ENCODE measurements at places on chromosomes 1 and 21. TPM values are rescaled to one million over a fixed set of nuclear protein-coding genes. Genes with fewer than 3 reads are reported as not detected.

- H3K36me3 ChIP-seq, result no peaks in the 10 kb centered on the region
- H3K27me3 ChIP-seq, result no peaks in the 10 kb centered on the region
- no peak overlapping the region for H3K27ac ChIP-seq
- H3K4me1 ChIP-seq, result no peaks in the 10 kb centered on the region
- no peak overlapping the region for H3K4me3 ChIP-seq
These were observed 113.6 kb upstream of the TMPRSS2 start for GRCh38 chr21:41621513-41621912.

DNA sequence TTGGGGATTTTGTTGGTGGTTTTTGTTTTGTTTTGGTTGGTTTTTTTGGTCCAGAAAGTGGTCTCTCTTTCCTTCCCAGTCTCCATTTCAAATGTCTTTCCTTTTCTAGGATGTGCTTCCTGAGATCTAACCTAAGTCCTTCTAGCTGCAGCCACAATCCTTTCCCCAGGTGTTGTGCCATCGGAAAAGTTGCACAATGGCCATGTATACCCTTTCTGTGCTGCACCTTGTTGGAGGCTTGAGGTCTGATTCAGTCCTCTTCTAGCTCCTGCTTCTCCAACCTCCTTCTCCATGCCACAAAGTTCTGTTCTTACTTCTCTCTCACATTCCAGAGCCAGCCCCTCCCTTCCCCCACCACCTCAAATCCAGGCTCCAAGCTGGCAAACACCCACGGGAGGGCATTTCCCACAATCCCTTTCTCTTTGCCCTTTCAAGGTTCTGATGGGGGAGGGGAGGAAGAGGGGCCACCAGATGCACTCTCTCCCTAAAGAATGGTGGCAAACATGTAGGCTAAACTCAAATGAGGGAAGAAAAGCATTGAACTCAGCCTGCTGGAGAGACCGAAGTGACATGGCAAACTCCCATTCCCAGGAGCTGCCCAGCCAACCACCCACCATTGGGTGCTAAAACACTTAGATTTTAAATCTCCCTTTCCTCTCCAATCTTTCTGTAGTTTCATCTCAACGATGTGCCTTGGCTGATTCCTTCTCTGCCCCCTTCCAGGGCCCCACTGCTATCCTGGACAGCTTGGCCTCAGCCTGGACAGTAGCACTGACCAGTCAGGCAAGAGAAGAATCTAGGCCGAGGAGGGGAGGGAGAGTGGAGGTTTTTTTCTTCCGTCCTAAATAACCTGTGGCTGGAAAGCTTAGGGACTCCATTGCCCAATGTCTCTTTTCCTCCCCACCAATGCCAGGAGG is 2.9 kb downstream of the KCNJ10 start:
- H3K36me3 ChIP-seq, result no peaks in the 10 kb centered on the region
- no peak overlapping the region for H3K27ac ChIP-seq
- peaks cover 6% of the 10 kb centered on the region for H3K27me3 ChIP-seq
- DNase-seq, result no peak
- no peaks in the 10 kb centered on the region for H3K4me1 ChIP-seq
- no peak overlapping the region for H3K4me3 ChIP-seq

DNA sequence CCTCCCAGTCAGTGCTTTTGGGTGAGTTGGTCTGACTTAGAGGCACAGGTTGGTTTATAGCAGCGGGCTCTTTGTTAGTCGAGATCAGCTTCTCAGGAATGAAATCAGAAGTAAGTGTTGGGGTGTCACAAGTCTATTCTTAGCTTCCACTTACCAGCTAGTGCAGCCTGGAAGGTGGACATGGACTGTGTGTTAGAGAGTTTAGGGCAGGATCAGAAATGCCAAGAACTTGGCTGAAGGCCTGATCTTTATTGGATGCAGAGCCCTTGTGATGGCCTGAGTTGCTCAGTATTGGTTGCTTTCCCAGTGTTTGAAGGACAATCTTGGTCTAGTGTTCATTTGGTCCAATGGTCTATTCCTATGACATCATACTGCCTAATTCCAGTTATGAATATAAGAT is 377.0 kb upstream of the USP24 start:
- no peak overlapping the region for H3K4me3 ChIP-seq
- no peaks in the 10 kb centered on the region for H3K4me1 ChIP-seq
- no peak overlapping the region for H3K27ac ChIP-seq
- H3K36me3 ChIP-seq, result no peaks in the 10 kb centered on the region
- no peak for DNase-seq

DNA sequence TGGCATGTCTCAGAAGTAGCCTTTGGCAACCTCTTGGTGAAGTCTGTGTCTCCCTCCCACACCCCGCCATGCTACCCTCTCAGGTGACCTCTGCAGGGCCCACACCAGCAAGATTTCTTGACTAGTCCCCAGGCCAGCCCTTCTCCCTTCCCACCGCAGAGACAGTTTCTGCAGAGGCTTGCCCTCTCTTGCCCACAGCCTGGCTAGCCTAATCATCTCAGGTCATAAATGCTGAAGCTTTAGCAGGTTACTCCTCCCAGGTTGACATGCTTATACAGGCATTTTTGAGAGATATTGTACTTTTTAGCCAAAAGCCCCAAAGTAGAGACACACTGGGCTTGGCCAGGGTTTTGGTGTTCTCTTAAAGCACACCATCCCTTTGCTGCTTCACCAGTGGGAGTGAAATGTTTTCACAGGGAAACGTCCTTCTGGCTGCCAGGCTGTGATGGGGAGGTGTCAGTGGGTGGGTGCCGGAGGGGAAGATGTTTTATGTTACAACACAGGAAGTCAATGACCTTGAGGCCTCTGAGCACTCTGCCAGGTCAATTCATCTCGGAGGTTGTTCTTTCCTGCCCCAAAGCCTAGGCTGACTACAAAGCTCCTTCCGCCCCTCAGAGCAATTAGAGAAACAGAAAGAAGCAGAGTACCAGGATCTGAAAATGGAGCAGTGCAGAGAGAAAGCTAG is 58.5 kb downstream of the STYXL2 start:
- H3K4me3 ChIP-seq, result no peak overlapping the region
- H3K27ac ChIP-seq, result no peak overlapping the region
- no peaks in the 10 kb centered on the region for H3K36me3 ChIP-seq
- no peaks in the 10 kb centered on the region for H3K4me1 ChIP-seq
- peak; percentile 13 for DNase-seq

DNA sequence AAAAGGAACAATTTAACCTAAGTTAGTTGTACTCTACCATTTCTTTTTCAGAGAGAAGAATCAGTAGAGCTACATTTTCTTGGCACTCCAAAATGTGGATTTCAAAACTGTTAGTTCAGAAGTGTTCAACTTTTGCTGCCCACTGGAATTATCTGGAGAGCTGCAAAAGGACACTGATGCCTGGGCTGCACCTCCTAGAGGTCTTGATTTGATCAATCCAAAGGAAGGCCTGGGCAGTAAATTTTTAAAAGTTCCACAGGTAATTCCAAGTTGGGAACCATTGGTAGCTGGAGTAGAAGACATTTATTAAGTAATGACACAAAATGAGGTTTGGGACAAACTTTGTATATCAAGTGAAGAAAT is 79.3 kb upstream of the HMCN1 start:
- no peak overlapping the region for H3K27ac ChIP-seq
- no peak overlapping the region for H3K4me3 ChIP-seq
- no peak for DNase-seq
- no peaks in the 10 kb centered on the region for H3K36me3 ChIP-seq
- H3K27me3 ChIP-seq, result no peaks in the 10 kb centered on the region

DNA sequence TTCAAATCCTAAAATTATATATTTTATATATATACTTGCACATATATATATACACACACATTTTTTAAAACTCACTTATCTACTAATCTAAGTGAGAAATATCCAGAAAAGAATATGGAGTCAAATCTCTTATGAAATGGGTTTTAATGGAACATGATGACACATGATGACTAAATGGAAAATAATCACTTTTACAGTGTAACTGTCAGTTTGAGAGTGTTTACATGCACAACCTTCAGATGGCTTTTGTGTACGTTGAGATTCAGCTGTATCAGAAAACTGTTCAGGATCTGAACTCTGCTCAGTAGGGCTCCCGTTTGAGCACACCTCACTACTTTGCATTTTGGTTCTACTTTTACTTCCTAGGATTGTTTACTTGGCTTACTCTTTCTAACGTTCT is 189.8 kb downstream of the DNAH14 start:
- no peak overlapping the region for H3K4me3 ChIP-seq
- H3K27ac ChIP-seq, result no peak overlapping the region
- no peaks in the 10 kb centered on the region for H3K36me3 ChIP-seq
- no peaks in the 10 kb centered on the region for H3K27me3 ChIP-seq

DNA sequence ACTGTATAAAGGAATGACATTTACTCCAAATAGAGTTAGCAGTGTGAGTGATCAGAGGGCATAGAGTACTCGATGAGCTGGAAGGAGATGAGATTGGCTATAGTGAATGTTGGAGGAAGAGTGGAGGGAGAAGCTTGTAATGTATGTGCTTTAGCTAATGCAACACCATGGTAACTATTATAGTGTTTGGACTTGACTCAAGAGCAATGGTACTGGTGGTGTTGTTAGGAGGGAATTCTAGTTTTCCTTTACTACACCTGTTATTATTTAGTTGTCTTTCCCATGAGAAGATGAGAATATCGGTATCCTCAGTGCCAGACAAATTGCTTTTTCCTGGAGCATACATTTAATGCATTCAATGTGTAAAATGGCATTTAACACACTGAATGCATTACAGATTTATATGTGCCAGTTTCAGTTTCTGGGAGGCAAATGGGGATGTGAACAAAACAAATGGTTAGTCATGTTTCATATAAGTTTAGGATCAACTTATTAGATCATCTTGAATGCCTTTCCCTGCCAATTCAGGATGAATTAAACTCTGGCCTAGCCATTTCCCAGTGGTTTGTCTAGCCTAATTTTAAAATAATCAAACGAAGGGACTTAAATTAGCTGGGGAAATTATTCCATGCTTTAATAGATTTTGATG is 291.1 kb upstream of the ADAMTS5 start:
- H3K4me1 ChIP-seq, result no peaks in the 10 kb centered on the region
- H3K36me3 ChIP-seq, result no peaks in the 10 kb centered on the region
- no peak overlapping the region for H3K27ac ChIP-seq
- no peak overlapping the region for H3K4me3 ChIP-seq
- H3K27me3 ChIP-seq, result no peaks in the 10 kb centered on the region

DNA sequence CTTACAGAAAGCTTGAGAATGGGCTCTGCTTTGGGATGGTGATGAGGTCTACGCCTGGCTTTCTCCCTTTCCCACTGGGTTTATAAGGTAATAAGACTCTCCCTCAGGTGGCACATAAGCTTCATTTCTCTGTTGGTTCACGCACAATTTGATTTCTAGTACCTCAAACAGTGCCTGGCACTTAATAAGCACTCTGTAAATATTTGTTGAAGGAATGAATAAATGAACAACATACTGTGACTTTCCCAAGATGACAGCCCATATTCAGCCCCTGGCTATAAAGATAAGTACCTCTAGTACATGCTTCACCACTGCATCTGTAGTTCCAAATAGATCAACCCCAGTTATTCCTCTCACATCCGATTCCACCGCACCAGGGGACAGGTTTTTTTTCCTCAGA is 17.8 kb downstream of the COPA start:
- no peaks in the 10 kb centered on the region for H3K27me3 ChIP-seq
- H3K4me3 ChIP-seq, result no peak overlapping the region
- H3K36me3 ChIP-seq, result peaks cover 83% of the 10 kb centered on the region
- DNase-seq, result no peak

DNA sequence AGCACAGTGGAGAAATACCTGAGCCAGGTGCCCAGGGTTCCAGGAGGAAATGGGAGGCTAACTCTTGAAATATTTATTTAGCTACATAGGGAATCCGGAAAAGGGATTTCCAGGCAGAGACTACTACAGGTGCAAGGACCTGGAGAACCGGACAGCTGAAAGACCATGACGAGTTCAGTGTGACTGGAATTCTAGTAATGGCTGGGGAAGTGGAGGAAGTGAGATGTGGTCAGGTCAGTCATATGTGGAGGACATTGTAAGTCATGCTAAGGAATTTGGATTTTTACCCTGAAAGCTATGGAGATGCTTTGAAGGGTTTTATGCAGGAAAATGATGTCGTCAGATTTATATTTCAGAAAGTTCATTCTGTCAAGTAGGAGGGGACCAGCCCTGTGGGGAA is 1.8 kb downstream of the CAP1 start:
- no peaks in the 10 kb centered on the region for H3K27me3 ChIP-seq
- peaks cover 3% of the 10 kb centered on the region for H3K36me3 ChIP-seq
- no peak overlapping the region for H3K27ac ChIP-seq
- peaks cover 13% of the 10 kb centered on the region for H3K4me1 ChIP-seq

GRCh38 chr1:18571275-18571674 is 59.4 kb upstream of the PAX7 start:
- no peaks in the 10 kb centered on the region for H3K36me3 ChIP-seq
- no peak overlapping the region for H3K4me3 ChIP-seq
- H3K27ac ChIP-seq, result no peak overlapping the region
- no peaks in the 10 kb centered on the region for H3K4me1 ChIP-seq
- H3K27me3 ChIP-seq, result peaks cover 9% of the 10 kb centered on the region

DNA sequence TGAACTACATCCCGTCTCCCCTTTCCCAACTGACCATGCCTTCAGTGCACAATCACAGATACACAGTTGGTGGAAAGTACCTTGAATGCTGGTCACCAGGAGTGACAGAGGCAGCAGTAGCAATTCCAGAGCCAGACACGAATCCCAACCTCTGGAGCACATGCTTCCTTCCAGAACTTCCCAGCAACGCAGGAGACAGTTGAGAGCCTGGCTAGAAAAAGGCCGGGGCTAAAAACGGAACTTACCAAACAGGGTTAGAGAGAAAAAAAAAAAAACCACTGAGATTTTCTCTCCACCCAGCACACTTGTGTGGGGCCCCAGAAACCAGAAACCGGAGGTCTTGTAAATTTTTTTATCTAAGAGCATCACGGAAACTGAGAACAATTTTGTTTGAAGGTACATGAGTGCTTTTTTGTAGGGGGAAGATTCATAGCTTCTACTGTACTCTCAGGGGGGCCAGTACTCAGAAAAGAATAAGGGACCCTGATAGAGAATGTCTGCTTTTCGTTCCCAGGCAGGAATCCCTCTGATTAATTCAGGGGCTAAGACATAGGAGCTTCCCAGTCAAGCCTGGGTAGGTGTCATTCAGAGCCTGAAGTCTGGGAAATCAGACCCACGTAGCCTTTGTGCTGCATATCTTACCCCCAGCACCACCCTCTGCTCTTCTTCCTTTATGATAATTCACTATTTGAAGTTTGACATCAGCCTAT is at the start of gene CD48:
Gene CD48, minus strand, starts transcription at position 221 of the 710 bp plus-strand sequence. Its CDS starts 59 bp downstream, at position 162.
- no peak within 1 kb of the TSS for H3K27ac ChIP-seq
- DNase-seq, result no peak
- no peaks in the 10 kb centered on the region for H3K4me1 ChIP-seq
- no peaks in the 10 kb centered on the region for H3K36me3 ChIP-seq
- H3K4me3 ChIP-seq, result no peak within 1 kb of the TSS

Gene RERE
- 93.3 TPM for total RNA-seq

Gene CLCA1
- total RNA-seq, result not detected

Gene CCDC185
- total RNA-seq, result not detected

Gene DCST2
- total RNA-seq, result not detected

Gene TRIM58
- total RNA-seq, result 0.61 TPM

All from adrenal gland (tissue), 19 donors.